Progenitor cell of endocrine pancreas (in vitro differentiated cells): ENCODE measurements at places on chromosomes 13 and 19. TPM values are rescaled to one million over a fixed set of nuclear protein-coding genes. Genes with fewer than 3 reads are reported as not detected.

The LRRC4B gene
- 1.0 and 1.2 TPM in 2 replicates for total RNA-seq

The PRR22 gene
- total RNA-seq: 5.8 and 5.9 TPM in 2 replicates

The C19orf85 gene
- not detected in 2 replicates for total RNA-seq

The FCER2 gene
- total RNA-seq: not detected in 2 replicates

The MEF2B gene
- 4.2 and 4.4 TPM in 2 replicates for total RNA-seq

The ELSPBP1 gene
- not detected in 2 replicates for total RNA-seq

DNA sequence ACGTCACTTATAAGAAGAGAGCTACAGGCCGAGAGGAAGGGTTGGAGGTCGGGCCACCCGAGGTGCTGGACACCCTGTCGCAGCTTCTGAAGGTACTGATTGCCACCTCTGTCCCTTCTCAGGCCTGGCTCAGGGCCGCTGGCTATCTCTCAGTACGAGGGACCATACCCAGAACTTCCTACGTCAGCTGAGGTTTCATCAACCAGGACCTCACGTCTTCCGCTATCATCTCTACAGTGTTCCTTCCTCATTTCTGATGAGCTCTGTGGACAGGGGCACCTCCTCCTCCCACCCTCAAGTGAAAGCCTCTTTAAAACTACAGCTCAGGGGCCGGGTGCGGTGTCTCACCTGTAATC is 58.2 kb upstream of the USE1 start:
- peak overlapping the region; percentile 29 for H3K27ac ChIP-seq
- no peaks in the 10 kb centered on the region for H3K4me1 ChIP-seq
- peaks cover 10% of the 10 kb centered on the region for H3K36me3 ChIP-seq
- no peaks in the 10 kb centered on the region for H3K27me3 ChIP-seq
- no peak for DNase-seq
- no peak overlapping the region for H3K4me3 ChIP-seq

- no peak overlapping the region for H3K27ac ChIP-seq
- no peak overlapping the region for H3K4me3 ChIP-seq
- no peak for DNase-seq
Observed at GRCh38 chr13:51945149-51945548, 66.1 kb downstream of the ATP7B start.

DNA sequence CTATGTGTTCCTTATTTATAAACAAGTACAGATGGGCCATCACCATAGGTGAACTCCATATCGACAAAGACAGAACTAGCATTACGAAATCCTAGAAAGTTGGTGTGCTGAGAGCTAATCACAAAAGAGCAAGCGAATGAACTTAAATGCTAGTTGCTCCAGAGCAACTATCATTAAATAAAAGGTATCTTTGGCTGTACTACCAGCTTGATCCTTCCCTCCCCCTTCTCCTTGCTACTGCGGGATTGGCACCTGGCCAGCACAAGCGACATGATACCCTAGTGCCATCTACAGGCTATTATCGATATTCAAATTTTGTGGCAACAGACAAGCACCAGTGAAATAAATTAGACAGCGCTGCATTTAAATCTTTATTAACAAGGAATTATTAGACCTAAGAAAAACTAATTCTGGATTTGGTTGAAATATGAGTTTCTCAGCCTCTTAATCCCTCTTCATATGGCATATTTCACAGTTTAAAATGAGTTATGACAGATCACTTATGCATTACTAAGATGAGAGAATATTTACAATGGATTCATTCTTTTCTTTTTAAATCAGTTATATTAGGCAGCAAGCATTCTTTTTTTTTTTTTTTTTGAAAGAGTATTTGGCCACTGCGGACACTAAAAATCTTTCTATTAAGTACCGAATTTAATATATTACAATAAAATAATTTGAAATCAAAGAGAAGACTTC is 5.8 kb downstream of the PCDH9 start:
- DNase-seq: no peak
- peaks cover 4% of the 10 kb centered on the region for H3K4me1 ChIP-seq
- peaks cover 12% of the 10 kb centered on the region for H3K27me3 ChIP-seq
- no peaks in the 10 kb centered on the region for H3K36me3 ChIP-seq
- H3K4me3 ChIP-seq: no peak overlapping the region
- H3K27ac ChIP-seq: no peak overlapping the region

DNA sequence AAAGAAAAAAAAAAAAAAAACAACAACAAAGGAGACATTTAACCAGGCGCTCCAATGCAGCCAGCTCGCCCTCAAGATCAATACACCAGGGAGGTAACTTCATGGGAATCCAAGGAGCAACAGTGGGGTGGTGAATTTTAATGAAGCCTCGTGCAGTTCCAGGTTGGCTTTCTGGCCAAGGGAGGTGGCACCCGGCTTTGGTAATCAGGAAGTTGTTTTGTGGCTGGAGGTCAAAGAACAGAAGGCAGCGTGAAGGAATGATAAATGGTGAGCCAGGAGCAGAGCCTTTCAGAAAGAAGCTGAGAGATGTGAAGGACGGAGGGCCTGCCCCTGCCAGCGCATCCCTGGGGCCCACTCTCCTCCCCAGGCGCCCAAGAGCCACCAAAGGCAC is 188.2 kb upstream of the TSC22D1 start:
- H3K4me3 ChIP-seq: peak overlapping the region; percentile 31
- peak overlapping the region; percentile 96 for H3K27ac ChIP-seq
- H3K4me1 ChIP-seq: peaks cover 64% of the 10 kb centered on the region
- DNase-seq: no peak

GRCh38 chr19:7687177-7687576 is 6.5 kb downstream of the TRAPPC5 start:
- H3K4me3 ChIP-seq: no peak overlapping the region
- no peaks in the 10 kb centered on the region for H3K4me1 ChIP-seq
- no peak overlapping the region for H3K27ac ChIP-seq
